Glutamatergic neuron (in vitro differentiated cells): ENCODE measurements at places on chromosomes 6 and 20. TPM values are rescaled to one million over a fixed set of nuclear protein-coding genes. Genes with fewer than 3 reads are reported as not detected.

DNA sequence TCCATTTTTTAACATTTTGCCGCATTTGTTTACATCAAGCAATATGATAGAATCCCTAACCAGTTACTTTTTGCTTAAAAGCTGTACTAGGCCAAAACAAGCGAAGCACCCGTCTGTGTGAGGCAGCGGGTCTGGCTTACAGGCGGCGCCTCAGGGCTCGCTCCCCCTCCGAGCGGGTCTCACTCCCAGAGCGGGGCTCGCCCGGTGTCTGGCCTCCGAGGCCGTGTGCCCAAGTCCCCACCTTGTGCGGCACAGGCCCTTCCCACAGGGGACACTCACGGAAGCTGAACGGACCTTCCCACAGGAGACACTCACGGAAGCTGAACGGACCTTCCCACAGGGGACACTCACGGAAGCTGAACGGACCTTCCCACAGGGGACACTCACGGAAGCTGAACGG is 23.4 kb downstream of the ZBTB46 start:
- H3K36me3 ChIP-seq, result peaks cover 4% of the 10 kb centered on the region
- no peak for DNase-seq
- no peak overlapping the region for H3K27ac ChIP-seq

GRCh38 chr6:100376103-100376502 is 88.6 kb downstream of the SIM1 start:
- H3K27ac ChIP-seq, result peak overlapping the region; percentile 31
- H3K4me1 ChIP-seq, result peaks cover 25% of the 10 kb centered on the region
- no peaks in the 10 kb centered on the region for H3K27me3 ChIP-seq
- H3K36me3 ChIP-seq, result no peaks in the 10 kb centered on the region
- DNase-seq, result no peak
- peak overlapping the region; percentile 17 for H3K4me3 ChIP-seq

- no peaks in the 10 kb centered on the region for H3K36me3 ChIP-seq
- DNase-seq, result no peak
- H3K27ac ChIP-seq, result no peak overlapping the region
- H3K4me1 ChIP-seq, result no peaks in the 10 kb centered on the region
- no peak overlapping the region for H3K4me3 ChIP-seq
Observed at GRCh38 chr6:116413357-116413756, 42.6 kb downstream of the DSE start.

DNA sequence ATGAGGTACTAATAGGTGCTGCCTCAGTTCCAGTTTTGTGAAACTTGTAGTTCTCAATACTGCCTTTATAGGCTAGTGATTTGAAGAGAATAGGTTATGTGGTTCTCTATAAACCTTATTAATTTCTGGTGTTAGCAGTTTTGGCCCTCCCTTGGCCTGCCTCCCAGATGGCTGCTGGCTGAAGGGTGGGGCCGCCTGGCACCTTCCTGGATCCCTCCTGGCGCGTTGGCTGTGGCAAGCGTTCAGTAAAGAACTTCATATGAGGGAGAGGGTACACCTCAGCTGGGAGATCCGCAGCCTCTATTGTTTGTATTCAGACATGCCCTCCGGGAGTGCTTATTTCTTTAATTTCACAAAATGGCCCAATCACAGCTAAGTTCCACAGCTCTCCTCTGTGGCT is 51.9 kb downstream of the FAM120B start:
- peaks cover 1% of the 10 kb centered on the region for H3K27me3 ChIP-seq
- peaks cover 14% of the 10 kb centered on the region for H3K36me3 ChIP-seq
- H3K4me3 ChIP-seq, result no peak overlapping the region
- no peak overlapping the region for H3K27ac ChIP-seq

- H3K4me1 ChIP-seq, result no peaks in the 10 kb centered on the region
- H3K36me3 ChIP-seq, result no peaks in the 10 kb centered on the region
- H3K27ac ChIP-seq, result no peak overlapping the region
- H3K4me3 ChIP-seq, result no peak overlapping the region
Observed at GRCh38 chr20:1975291-1975690, 18.6 kb downstream of the PDYN start.

The MCHR2 gene
- not detected for total RNA-seq

DNA sequence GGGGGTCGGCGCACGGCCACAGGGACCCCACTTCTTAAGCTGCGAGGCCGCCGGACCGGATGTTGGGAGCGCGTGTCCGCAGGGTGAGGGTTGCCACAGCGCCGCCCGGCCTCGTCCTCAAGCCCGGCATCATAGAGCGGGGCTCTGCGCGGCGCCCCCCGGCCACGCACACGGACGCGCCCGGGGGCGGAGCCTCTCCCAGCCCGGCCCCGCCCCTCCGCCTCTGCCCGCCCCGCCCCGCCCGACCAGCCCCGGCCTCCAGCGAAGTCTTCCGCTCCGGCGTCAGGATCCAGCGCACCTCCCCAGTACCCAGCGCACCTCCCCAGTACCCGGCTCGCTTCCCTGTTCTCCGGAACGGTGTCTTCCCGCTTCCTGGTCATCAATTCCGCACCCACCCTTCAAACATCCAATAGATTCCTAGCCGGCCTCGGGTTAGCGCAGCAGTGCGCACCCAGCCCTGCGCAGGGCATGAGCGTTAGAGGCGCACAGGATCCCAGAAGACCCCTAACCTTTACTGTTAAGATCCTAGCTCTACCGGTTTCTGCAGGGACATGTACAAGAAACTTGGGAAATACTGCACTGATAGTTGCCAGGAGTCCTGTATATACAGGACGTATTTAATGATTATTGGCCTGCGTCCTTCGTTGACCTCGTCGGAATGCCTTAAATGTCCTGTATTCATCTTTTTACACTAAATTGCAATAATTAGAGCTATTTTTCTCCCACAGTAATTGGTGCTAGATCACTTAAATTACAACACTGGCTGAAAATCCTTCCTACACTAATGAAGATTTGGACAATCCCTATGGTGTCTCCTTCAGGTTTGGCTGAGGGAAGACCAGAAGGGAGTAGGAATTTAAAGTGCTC is 535 bp upstream of the DNAAF9 start:
- peak overlapping the region; percentile 93 for H3K27ac ChIP-seq
- no peaks in the 10 kb centered on the region for H3K36me3 ChIP-seq
- peaks cover 9% of the 10 kb centered on the region for H3K27me3 ChIP-seq
- H3K4me3 ChIP-seq, result peak overlapping the region; percentile 92
- H3K4me1 ChIP-seq, result peaks cover 6% of the 10 kb centered on the region

The PET117 gene
- total RNA-seq, result 13.7 TPM

The CST2 gene
- total RNA-seq, result not detected

The PRICKLE4 gene
- total RNA-seq, result 2.3 TPM

The HLA-DPB1 gene
- 4.7 TPM for total RNA-seq
